ENCODE measurements at places on chromosomes 5 and 9.

- DNase-seq, result peak; percentile 61
Measured at GRCh38 chr9:90925581-90926257, 124.1 kb downstream of the SYK start.

DNA sequence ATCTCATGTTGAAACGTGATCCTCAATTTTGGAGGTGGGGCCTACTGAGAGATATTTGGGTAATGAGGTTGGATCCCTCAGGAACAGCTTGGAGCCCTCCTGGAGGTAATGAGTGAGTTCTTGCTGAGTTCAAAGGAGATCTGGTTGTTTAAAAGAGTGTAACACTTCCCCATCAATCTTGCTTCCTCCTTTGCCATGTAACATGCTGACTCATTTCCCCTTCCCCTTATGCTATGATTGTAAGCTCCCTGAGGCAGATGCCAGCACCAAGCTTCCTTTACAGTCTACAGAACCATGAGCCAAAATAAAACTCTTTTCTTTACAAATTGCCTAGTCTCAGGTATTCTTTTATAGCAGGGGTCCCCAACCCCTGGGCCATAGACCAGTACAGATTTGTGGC lies 352.3 kb downstream of the SLCO4C1 start:
- no peak for DNase-seq

DNA sequence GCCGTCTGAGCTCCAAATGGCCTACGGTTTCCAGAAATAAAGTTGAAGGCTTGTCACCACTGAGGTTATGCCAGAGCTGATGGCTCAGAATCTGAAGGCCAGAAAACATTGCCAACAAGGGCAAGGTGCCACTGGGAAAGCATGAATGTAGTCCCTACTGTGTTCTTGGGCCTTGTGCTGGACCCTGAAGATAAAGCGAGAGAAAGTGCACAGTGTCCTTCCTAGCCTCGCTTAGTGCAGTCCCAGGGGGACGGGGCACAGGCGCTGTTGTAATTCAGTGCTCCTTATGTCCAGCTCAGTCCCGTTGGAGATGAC lies 84.5 kb downstream of the NDFIP1 start:
- DNase-seq, result no peak

DNA sequence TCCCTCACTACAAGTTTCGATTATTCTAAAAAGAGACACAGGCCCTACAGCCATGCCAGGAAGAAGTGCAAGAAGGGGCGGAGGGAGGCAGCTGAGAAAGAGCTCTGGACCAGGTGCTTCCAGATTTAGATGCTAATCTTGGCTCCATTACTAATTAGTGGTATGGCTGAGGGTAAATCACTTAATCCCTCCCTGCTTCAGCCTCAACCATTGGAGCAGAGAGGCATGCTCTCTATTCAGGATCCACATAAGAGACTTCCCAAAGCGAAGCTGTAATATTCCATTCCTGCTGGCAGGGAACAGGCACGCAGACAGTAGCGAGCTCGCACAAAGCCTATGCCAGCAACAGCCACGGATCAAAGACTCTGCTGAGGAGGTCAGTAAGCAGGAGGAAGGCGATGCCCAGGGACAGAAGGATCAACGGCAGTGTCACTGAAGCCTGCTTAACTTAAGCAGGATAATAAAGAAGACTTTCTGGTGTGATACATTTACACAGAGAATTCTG lies 24.2 kb downstream of the LIFR start:
- DNase-seq, result no peak

DNA sequence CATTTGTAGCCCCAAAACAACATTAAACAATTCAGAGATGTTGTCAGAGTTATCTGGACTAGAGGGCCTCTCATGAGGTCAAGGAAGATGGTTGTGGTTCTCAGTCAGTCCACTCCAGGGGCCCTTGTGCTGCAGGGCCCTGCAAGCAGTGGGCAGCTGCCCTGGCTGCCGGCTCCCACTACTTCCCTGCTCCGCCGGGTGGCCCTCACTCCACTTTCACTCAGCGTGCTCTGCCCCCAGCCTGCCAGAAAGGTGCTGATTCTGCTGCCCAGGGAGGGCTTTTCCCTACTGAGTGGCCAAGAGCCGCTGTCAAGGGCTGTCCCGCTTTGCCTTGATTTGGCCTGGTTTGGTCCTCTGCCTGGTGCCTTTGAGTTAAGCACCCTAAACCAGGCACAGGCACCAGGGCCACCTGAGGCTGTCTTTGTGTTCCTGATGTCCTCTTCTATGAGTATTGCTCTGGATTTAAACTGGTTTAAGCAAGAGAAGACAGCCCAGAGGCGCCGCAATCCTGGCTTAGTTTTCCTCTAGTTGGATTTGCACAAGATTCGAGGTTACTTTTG lies 117.2 kb downstream of the GADD45G start:
- no peak for DNase-seq

- no peak for DNase-seq
Measured at GRCh38 chr5:127307868-127308267, 17.3 kb downstream of the MEGF10 start.

GRCh38 chr9:19231904-19232822 lies 1.7 kb downstream of the DENND4C start:
- DNase-seq, result no peak

- no peak for DNase-seq
Measured at GRCh38 chr9:36891341-36891811, 142.7 kb downstream of the PAX5 start.
